KBM-7 (cell line): ENCODE measurements at places on chromosomes 16 and 17.

GRCh38 chr16:28875134-28876018 is 2.9 kb upstream of the ATP2A1 start:
- no peak for DNase-seq

GRCh38 chr17:41687828-41688640 is 651 bp upstream of the EIF1 start:
- DNase-seq, result peak; percentile 63

DNA sequence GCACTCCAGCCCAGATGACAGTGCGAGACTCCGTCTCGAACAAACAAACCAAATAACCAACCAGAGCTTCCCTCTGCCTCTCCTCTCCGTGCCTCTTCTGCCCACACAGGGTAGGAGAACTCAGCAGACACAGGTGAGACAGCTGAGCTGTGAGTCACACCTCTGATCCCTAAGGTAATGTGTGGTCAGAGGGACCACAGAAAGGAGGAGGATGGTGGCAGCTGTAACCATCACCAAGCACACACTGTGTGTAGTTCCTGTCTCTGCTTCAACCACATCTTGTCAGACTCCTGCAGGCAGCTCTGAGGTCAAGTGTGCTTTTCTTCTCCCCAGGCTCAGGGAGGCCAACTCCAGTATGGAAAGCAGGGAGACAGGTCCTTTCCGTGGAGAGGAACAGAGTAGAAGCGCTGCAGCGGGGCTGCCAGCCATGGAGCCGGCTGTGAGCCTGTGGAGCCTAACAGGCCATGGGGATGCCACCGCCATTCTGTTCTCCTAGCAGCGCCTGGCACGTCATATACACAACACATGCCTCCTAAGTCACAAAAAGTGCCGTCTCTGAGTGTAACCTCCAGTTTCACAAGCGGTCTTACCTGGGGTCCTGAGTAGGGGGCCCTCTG is 7.1 kb downstream of the NUDT16L1 start:
- DNase-seq, result no peak

- no peak for DNase-seq
These were observed 76.9 kb upstream of the CREBBP start for GRCh38 chr16:3957344-3957980.

GRCh38 chr16:55274391-55274790 is 49.6 kb upstream of the IRX6 start:
- DNase-seq, result no peak

GRCh38 chr17:70123193-70123592 is 46.1 kb upstream of the KCNJ2 start:
- no peak for DNase-seq

DNA sequence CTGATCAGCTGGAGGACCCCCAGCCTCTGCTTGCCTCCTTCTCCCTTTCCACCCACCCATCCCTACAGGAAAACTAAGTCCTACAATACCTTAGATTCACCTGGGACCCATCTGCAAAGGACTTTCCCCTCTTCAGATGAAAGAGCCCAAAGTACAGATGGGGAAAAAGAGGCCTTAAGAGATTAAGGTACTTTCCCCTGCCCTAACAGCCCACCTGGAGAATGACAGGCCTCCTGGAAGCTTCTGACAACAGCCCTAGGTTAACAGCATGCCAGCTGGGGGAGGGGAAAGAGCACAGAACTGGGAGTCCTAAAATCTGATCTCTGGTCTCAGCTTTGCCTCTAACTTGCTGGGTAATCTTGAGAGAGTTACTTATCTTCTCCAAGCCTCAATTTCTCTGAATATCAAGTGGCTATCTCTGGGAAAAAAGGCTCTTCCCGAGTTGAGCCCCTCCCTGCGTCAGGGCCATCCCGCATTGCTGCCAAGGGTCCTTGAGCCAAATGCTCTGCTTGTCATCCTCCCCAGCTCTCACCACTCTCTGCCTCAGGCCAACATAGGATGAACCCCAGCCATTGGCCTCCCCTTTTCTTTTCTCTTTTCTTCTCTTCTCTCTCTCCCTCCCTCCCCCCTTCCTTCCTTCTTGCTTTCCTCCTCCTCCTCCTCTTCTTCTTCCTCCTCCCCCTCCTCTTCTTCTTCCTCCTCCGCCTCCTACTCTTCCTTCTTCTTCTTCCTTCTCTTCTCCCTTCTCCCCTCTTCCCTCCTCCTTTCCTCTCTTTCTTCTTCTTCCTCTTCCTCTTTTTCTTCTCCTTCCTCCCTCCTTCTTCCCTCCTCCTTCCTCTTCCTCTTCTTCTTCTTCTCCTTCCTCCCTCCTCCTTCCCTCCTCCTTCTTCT is 22.5 kb upstream of the SP6 start:
- no peak for DNase-seq

DNA sequence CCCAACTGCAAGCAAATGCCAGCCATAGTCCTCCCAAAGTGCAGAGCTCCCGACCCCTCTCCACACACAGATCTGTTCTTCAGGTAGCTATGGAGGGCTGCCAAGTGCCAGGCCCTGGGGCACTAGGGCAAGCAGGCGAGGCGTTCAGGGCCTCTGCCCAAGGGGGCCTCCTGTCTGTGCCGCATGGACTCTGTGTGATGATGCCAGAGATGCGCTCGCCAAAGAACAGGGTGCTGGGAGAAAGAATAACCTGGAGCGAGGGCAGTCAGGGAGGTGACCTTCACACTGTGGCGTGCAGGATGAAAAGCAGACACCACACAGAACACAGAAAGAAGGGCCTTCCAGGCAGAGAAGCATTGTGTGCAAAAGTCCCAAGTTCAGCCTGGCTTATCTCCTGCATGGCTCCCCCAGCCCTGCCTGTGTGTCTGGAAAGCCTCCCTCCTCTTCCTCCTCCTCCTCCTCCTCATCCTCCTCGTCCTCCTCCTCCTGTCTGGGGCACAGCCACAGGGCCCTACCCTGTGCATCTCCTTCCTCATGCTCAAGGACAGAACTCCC is 44.2 kb downstream of the PEMT start:
- no peak for DNase-seq

- DNase-seq, result no peak
These were observed 5.8 kb downstream of the MAPT start for GRCh38 chr17:45900136-45900535.

DNA sequence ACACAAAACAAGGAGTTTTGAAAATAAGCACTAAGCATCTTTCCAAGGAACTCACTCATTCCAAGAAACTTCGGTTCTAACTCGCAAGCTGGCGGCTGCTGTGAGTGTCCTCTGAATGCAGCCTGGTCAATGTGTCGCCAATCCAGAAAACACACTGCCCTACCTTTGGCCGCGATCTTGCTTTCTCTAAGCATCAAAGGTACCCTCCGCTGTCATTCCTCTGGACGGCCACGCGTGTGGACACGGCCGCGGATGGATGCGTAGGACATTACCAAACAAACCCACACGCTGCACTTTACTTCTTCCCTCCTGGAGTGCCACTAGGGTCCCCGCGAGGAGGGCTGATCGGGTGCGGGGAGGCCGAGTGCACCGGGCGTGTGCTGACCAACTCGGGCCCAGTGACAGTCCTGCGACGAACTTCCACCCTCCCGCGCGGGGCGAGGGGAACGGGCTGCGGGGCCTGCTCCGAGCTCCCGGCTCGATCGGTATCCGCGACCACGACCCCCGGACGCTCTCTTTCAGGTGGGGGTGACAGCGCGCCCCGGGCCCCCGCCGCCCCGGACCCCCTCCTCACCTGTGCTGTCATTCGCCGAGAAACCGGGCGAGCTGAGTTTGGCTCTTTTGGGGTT is 1.1 kb downstream of the CREBBP start:
- DNase-seq, result peak; percentile 47

- DNase-seq, result no peak
These were observed 15.5 kb downstream of the TK2 start for GRCh38 chr16:66534376-66534799.

GRCh38 chr17:82228842-82229697 is at the start of gene SLC16A3:
Gene SLC16A3 (plus strand): TSS chr17:82229042. CDS start chr17:82236009, 6,967 bp downstream.
- DNase-seq, result peak; percentile 54

DNA sequence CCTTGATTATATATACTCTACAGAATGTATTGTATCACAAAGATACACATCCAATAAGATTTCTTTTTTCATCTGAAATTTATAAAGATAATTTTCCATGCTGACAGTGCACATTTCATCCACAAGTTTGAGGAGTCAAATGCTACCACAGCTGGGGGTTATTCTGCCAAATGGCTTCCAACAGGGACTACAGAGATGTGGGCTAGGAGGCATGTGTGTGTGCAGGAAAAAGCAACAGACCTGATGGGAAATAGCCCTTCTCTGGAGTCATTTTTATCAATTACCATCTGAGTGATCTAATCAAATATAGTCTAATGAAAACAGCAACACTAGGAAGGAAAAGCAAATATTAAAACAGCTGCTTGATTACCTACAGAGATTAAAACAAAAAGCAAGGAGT is 290.5 kb downstream of the CEP112 start:
- no peak for DNase-seq

GRCh38 chr17:78442648-78443218 is 64.3 kb downstream of the PGS1 start:
- peak; percentile 54 for DNase-seq

DNA sequence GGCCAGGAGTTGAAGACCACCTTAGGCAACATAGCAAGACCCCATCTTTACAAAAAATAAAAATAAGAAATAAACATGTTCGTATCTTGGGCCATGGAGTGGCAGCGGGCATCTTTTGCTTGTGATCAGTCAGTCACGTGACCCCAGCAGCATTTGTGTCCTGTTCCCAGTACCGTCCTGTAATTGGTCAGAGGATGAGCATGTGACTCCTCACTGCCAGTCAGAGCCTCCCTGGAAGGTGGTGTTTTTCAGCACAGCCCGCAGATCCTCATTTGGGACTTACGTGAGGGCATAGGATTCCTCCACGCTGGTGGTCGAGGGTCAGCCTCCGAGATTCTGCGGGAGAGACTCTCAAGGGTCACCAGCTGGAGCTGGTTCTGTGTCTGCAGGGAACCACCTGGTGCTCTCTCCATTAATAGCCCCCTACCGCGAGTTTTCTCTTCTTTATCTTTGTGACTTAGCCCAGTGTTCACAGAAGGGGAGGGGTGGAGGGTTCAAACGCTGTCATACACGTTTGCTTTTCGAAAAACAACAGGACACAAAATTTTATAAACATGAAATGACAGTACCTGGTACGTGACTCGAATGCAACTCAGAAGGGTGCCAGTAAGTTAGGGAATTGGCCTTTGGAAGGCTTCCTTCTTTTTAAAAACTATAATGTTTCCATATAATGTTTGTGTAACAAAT is 17.2 kb downstream of the MRC2 start:
- no peak for DNase-seq

DNA sequence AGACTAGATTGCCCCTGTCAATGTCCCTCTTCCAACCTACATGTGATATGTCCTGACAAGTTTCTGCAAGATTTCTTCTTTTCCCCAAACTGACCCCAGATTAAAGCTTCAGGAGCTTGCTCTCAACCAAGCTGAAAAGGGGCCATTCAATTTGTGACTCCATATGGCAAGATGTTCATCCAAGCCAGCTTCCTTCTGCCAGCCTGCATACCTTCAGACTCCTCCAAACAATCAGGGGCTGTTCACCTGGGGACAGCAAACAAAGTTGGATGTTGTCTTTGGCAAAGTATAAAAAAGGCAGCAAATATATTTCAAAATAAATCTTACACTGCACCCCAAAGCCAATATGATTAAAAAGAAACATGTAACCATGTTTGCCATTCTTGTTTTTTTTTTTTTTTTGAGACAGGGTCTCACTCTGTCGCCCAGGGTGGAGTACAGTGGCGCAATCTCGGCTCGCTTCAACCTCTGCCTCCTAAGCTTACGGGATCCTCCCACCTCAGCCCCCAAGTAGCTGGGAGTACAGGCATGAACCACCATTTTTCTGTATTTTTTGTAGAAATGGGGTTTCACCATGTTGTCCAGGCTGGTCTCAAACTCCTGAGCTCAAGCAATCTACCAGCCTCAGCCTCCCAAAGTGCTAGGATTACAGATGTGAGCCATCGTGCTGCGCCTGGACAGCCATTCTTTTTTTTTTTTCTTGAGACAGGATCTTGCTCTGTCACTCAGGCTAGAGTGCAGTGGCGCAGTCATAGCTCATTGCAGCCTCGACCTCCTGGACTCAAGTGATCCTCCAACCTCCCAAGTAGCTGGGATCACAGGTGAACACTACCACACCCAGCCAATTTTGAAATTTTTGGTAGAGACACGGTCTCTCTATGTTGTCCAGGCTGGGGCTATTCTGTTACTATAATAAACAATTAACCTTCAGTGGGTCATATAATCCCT is 50.0 kb upstream of the AKAP1 start:
- DNase-seq, result no peak

- no peak for DNase-seq
These were observed 108.5 kb upstream of the RCVRN start for GRCh38 chr17:10013365-10014112.

- no peak for DNase-seq
These were observed 141.3 kb upstream of the CDH8 start for GRCh38 chr16:62177351-62178203.

- no peak for DNase-seq
These were observed 187.2 kb downstream of the FOXL1 start for GRCh38 chr16:86765389-86766026.

DNA sequence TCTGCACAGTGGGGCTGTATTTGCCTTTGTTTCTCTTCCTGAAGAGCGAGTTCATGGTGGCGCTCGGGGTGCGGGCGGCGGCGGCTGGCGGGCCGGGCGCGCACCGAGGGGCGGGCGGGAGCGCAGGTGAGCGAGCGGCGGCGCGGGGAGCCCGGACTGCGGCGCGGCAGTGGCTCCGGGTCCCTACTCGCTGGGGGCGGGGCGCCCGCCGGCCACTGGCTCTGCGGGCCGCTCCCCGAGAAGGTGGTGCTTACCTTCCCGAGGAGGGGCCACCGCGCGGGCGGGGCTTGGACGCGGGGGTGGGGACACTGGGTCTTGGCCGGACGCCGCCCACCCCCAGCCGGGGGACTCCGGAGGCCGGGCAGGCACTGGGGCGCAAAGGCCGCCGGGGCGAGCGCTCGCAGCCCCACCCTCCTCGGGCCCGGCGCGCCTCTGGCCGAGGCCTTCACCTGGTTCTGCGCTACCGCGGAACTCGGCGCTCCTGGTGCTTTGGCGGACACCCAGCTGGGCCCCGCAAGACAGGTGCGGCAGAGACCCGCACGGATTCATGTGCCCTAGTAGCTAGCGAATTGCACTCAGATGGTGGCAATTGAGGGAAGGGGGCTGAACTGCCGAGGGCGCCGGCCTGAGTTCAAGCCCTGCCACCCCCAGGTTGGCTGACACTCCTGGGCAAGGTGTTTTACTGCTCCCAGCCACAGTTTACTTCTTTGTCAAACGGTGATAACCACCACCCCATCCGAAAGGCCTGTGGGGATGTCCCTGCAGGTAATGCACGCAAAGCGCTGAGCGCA is at the start of gene PPL:
Gene PPL, minus strand, starts transcription at position 158 of the 791 bp plus-strand sequence. Its CDS starts 103 bp downstream, at position 55.
- no peak for DNase-seq

- no peak for DNase-seq
These were observed 95.9 kb downstream of the ABCC1 start for GRCh38 chr16:16045296-16045695.
